ENCODE measurements at places on chromosomes 13 and 19.

DNA sequence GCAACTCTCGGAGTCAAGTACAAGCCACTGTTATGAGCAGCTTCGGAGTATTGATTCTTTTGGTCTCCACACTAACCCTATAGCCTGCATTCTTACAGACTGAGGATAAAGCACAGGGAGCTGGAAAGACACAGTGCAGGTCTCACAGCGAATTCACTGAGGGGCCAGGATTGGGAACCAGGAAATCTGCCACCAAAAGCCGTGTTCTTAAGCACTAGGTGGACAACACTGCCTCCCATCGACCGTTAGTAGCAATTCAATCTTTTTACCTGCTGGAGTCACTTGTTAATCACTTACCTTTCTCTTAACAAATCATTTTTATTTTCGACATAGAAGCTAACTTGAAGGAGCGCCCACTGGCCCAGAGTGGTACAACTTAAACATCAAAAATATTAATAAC lies 6.3 kb downstream of the PMIS2 start:
- DNase-seq, result no peak

- no peak for DNase-seq
Measured at GRCh38 chr13:22929381-22930126, 251.2 kb upstream of the SGCG start.

- peak; percentile 84 for DNase-seq
Measured at GRCh38 chr19:16586991-16587832, 15.0 kb upstream of the SLC35E1 start.

- peak; percentile 94 for DNase-seq
Measured at GRCh38 chr19:10644260-10645007, 9.7 kb upstream of the ILF3 start.

GRCh38 chr13:23377579-23377978 lies 55.9 kb downstream of the SACS start:
- DNase-seq, result no peak

DNA sequence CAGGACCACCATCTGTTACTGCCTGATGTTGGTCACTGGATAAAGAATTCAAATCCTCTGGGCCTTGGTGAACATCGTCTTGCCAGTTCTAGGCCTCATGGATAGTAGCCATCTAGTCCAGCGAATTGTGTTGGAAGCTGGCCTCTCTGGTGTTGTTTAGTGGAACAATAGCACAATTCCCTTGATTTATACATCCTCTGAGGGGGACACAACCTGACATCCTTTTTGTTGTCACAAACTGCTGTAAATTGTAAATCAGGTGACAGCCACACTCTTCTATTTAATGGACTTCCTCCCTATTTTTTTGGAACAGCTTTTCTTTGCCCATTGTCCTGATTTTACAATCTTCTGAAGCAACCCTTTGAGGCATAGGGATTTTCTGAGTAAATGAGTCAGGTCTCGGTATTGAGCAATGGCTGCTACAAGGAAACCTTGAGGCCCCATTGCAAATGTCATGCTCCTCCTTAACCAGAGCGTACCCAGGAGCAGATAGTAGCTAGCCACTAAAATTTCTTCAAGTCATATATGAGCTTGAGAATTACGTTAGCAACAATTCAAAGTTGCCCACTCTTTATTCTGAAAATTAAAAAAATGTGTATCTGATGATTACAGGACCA lies 263.3 kb downstream of the COG6 start:
- DNase-seq, result no peak

DNA sequence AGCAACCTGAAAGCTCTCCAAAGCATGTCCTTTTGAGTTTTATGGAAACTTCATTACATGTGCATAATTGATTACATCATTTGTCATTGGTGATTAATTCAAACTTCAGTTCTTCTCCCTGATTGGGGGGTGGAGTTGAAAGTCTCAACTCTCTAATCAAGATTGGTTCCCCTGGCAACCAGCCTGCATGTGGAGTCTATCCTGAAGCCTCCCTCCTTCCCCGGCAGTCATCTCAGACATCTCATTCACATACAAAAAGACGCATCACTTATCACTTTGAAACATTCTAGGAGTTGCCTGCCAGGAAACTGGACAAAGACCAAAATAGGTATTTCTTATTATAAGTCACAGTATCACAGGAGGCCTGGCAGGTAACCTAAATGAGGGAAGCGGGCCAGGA lies 50.5 kb downstream of the TEX26 start:
- DNase-seq, result no peak

GRCh38 chr13:44617648-44618047 lies 41.5 kb upstream of the TSC22D1 start:
- no peak for DNase-seq

GRCh38 chr13:64471916-64472315 lies 2758.2 kb downstream of the PCDH9 start:
- DNase-seq, result no peak

DNA sequence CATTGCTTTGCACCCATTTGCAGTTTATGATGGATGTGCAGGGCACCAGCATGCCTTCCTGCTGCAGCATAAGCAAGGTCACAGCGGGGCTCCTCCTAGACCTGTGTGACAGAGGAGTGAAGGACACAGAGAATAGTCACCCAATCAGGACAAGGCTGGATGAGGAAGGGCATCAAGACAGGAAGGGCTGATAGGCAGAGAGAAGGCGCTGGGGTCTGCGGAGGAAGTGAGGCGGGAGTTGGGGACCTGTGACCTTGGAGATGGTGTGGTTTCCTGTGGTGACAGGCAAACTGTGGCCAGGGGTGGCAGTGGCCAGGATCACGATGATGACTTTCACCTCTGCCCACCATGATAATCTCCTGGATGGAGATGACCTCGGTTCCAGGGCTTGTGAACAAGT lies 16.4 kb upstream of the KCTD15 start:
- no peak for DNase-seq

- DNase-seq, result no peak
Measured at GRCh38 chr19:5110546-5110945, 141.6 kb downstream of the KDM4B start.

- no peak for DNase-seq
Measured at GRCh38 chr19:3269916-3270671, 45.6 kb downstream of the CELF5 start.

- no peak for DNase-seq
Measured at GRCh38 chr13:26587251-26587650, 29.8 kb downstream of the WASF3 start.

DNA sequence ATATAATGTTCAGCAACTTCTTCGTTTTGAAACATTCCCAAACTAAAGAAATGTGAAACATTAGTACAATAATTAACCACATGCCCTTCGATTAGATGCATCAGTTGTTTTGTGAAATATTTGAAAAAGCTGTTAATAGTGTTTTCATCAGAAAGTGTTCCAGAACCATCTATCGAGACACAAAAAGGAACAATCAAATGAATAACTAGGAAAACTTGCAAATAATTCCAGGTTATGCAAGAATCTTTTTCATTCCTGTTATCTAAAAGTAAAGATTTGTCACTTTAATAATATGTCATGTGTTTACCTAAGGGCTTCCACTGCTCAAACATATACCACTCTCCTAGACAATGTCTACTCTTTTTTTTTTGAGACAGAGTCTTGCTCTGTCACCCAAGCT lies 904.2 kb upstream of the MIR17HG start:
- DNase-seq, result no peak

GRCh38 chr19:48121909-48122371 lies 11.3 kb upstream of the PLA2G4C start:
- DNase-seq, result no peak

DNA sequence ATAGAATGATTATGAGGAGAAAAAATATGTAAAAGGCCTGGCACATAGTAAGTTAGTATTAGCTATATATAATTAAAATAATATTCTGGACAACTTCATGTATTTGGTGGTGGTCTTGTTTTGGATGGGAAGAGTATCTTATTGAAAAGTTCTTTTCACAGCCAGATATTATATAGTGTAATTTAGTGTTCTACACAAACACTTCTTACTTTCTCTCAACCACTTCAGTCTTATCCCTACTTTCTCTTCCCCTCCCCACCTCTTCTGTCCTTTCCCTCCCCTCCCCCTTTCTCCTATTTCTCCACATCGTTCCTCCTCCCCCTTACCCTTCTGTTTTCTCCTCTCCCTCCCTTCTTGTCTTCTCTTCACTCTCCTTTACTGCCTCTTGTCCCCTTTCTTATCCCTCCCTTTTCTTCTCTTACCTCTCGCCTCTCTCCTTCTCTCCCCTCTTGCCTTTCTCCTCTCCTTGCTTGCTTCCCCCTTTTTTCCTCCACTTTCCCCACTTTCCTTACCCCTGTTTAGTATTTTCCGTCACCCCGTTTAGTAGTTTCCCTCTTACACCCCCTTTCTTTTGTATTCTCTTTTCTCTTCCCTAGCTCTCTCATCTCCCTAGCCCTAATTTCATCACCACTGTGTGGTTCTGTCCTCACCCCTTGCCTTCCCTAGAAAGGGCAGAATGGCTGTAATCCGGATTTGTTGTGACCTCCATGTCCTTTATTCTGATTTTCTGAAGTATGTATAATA lies 107.2 kb upstream of the MLNR start:
- no peak for DNase-seq

GRCh38 chr13:46288570-46289259 lies 77.0 kb downstream of the LRRC63 start:
- no peak for DNase-seq

DNA sequence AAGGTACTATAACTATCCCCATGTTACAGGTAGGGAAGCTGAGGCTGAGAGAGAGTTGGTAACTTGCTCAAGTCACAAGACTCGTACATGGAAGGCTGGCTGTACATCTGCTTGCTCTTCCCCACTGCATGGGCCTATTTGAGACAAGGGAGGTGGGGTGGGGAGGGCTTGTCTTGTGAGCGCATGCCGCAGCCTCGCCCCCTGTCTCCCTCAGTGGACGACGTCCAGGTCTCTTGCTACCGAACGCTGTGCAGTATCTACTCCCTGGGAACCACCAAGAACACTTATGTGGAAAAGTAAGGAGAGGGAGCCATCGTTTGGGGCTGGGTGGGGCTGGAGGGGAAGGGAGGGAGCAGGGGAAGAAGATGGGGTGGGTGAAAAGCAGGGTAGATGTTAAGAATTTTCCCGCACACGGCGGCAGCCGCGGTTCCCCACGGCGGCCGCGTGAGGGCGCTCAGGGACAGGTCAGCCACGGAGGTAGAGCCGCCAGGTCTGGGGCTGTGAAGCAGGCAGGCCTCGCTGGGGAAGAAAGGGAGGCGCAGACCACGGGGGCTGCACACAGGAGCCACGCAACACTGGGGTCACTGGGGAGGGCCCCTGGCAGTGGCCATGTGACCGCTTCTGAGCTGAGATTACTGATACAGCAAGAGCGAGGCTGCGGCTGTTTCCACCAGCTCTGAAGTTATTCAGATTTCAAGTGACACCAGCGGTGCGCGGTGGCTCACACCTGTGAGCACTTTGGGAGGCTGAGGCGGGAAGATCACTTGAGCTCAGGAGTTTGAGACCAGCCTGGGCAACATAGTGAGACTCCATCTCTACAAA lies 81.5 kb downstream of the RYR1 start:
- DNase-seq, result peak; percentile 91

- DNase-seq, result no peak
Measured at GRCh38 chr13:20198781-20199180, 6.0 kb upstream of the GJB2 start.

- peak; percentile 82 for DNase-seq
Measured at GRCh38 chr19:8571006-8571411, 6.2 kb downstream of the MYO1F start.

- no peak for DNase-seq
Measured at GRCh38 chr13:99133848-99134247, 66.8 kb upstream of the UBAC2 start.

DNA sequence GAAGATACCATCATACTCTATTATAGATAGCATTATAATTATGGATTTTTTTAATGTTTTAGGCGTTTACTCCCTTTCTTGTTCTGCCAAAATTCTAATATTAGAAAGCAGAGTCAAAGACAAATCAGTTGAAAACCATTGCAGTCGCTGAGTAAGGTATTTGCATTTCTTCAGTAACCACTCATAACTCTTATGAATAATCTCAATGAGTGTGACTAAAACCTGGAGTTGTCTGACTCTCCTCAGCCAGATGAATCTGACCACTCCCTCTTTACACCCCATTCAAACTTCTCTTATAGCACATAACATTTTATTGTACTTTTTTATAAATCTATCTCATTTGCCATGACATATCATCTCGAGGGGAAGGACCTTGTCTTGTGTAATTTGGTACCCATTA lies 1006.5 kb downstream of the DIAPH3 start:
- DNase-seq, result no peak

DNA sequence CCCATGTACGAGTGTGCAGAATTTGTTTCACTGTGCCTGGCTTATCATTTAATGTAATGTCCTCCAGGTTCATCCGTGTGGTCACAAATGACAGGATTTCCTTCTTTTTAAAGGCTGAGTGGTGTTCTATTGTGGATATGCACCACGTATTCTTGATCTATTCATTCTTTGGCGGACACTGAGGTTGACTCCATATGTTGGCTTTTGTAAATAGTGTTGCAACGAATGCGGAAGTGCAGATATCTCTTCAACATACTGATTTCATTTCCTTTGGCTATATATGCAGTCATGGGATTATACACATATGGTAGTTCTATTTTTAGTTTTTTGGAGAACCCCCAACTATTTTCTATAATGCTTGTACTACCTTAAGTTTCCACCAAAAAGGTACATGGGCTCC lies 13.0 kb downstream of the OR7A5 start:
- DNase-seq, result no peak

DNA sequence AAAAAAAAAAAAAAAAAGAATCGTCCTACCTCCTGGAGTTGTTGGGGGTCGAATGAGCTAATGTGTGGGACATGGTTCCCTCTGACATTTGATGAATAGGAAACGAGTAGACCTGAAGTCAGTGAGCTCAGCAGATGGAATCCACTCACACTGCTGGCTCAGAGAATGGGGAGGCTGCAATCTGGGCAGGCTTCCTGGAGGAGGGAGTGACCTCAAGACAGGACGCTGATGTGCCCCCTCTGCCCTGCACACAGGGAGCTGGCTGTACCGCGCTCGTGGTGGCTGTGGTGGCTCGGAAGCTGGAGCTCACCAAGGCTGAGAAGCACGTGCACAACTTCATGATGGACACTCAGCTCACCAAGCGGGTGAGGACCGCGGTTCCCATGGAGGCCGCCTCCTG lies 19.8 kb upstream of the ARRDC2 start:
- no peak for DNase-seq

- DNase-seq, result no peak
Measured at GRCh38 chr13:75764251-75764925, 128.3 kb downstream of the LMO7 start.

DNA sequence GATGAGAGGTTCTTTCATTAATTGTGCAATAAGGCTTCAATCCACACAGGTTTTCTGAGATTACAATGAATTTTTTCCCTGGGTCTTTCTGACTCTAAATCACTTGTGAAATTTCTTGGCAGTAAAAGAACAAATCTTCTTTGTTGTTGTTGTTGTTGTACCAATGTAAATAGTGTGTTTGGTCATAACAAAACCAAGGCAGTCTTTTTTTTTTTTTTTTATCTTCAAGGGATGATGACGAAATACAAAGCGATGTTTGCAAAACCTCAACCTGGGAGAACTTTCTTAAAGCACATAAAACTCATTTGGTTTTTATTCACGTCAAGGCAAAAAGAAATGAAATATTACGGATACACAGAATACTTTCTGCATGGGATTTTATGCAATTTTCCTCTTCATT lies 462.0 kb downstream of the LIG4 start:
- no peak for DNase-seq

GRCh38 chr13:79501538-79502232 lies 20.7 kb downstream of the NDFIP2 start:
- no peak for DNase-seq

All from activated effector memory CD4-positive, alpha-beta T cell treated with anti-CD3 and anti-CD28 coated beads, Interleukin-2, amount 50 U/mL, for 16 hours (primary cell).